Activated CD4-positive, alpha-beta memory T cell treated with anti-CD3 and anti-CD28 coated beads for 36 hours (primary cell): ENCODE measurements at places on chromosomes 7 and 10. TPM values are rescaled to one million over a fixed set of nuclear protein-coding genes. Genes with fewer than 3 reads are reported as not detected.

GRCh38 chr7:50631100-50631499 lies 65.9 kb upstream of the DDC start:
- peaks cover 2% of the 10 kb centered on the region for H3K27me3 ChIP-seq
- DNase-seq = no peak
- no peak overlapping the region for H3K4me3 ChIP-seq

ZNF804B gene
- not detected for total RNA-seq

DNA sequence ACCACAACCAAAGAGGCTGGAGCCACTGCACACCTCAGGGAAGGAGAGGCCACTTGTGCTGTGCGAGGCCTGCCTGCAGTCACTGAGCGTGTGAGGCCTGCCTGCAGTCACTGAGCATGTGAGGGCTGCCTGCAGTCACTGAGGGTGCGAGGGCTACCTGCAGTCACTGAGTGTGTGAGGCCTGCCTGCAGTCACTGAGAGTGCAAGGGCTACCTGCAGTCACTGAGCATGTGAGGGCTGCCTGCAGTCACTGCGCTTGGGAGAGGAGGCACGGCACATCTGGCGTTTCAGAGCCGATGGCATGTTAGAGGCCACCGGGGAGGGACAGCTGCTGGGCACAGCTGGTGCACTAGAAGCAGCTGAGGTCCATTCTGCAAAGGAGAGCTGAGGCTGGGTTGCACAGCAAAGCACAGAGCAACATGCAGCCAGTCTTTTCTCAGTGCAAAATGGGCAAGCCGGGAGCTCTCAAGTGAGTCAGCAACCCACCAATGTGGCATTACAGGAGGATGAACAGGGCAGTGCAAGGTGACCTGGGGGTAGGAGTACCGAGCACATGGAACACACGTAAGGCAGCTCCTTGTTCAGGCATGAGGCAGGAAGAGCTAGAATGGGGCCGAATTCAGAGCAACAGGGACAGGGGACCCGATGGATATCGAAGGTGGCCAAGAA lies 540.1 kb downstream of the PTPRN2 start:
- H3K27ac ChIP-seq = no peak overlapping the region
- no peaks in the 10 kb centered on the region for H3K36me3 ChIP-seq
- no peaks in the 10 kb centered on the region for H3K4me1 ChIP-seq
- no peaks in the 10 kb centered on the region for H3K27me3 ChIP-seq
- DNase-seq = no peak

- no peak overlapping the region for H3K4me3 ChIP-seq
- no peaks in the 10 kb centered on the region for H3K4me1 ChIP-seq
- no peaks in the 10 kb centered on the region for H3K27me3 ChIP-seq
- H3K27ac ChIP-seq = no peak overlapping the region
- DNase-seq = no peak
Observed at GRCh38 chr7:997404-998395, 14.7 kb downstream of the CYP2W1 start.

ELN gene
- not detected for total RNA-seq

DNA sequence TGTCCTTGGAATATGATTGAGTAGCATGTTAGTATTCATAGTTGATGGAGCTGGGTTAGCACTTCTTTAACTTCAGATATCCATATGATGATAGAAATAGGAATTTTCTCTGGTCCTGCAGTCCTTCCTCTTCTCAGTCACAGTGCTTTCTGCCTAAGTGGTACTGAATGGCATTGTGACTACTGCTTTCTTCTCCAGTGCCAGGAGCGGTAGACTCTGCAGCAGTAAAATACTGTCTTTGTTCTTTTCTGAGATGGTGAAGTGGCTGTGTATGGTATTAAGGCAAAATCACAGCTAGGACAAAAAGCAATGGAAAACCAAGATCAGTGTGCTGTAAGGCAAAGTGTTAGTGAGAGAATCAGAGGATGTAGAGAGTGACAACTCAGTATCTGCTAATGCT lies 46.6 kb downstream of the C1GALT1 start:
- no peak overlapping the region for H3K4me3 ChIP-seq
- no peak for DNase-seq
- peaks cover 24% of the 10 kb centered on the region for H3K36me3 ChIP-seq
- no peak overlapping the region for H3K27ac ChIP-seq

GRCh38 chr7:31457551-31457950 lies 56.3 kb upstream of the ITPRID1 start:
- DNase-seq = no peak
- no peak overlapping the region for H3K27ac ChIP-seq
- H3K36me3 ChIP-seq = no peaks in the 10 kb centered on the region
- no peak overlapping the region for H3K4me3 ChIP-seq

CPA5 gene
- total RNA-seq = not detected

ZNF425 gene
- total RNA-seq = 0.75 TPM

DNA sequence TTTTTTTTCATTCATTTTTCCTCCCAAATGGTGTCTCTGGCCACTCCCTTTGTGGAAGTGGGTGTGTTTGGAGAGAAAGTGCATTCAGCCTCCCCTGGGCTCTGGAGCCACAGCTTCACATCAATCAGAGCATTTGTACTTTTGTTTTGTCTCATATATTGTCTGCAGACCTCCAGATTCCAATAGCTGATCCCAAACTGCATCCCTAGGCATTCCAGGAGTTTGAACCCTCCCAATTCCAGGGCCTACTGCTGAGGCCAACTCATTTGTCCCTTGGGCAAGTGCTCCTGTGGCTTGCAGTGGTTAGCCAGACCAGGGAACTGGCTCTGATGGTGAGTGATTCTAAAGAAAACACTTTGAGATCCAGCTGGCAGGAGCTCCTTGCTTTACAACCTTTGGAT lies 163.3 kb downstream of the IPMK start:
- no peaks in the 10 kb centered on the region for H3K36me3 ChIP-seq
- DNase-seq = no peak
- H3K27me3 ChIP-seq = peaks cover 1% of the 10 kb centered on the region
- H3K27ac ChIP-seq = no peak overlapping the region

DEPP1 gene
- total RNA-seq = 0.40 TPM

DNA sequence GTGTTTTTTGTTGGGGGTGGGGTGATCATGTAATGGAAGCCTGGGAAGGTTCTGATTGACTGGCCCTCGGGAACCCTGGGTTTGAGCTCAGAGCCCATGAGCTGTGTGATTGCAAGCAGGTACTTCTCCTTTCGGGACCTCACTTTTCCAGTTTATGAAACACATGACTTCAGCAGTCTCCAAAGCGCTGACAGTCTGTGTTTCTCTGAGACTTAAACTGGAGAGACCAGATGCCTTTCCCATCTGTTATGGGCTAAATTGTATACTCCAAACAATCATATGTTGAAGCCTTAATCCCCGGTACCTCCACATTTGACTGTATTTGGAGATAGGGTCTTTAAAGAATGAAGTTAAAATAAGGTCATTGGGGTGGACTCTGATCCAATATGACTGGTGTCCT lies 493.6 kb downstream of the GALNT17 start:
- no peaks in the 10 kb centered on the region for H3K36me3 ChIP-seq
- H3K4me1 ChIP-seq = no peaks in the 10 kb centered on the region
- no peak overlapping the region for H3K27ac ChIP-seq
- no peak overlapping the region for H3K4me3 ChIP-seq
- no peak for DNase-seq

IKZF1 gene
- total RNA-seq = 216 TPM

WDR91 gene
- total RNA-seq = 10.3 TPM

DNA sequence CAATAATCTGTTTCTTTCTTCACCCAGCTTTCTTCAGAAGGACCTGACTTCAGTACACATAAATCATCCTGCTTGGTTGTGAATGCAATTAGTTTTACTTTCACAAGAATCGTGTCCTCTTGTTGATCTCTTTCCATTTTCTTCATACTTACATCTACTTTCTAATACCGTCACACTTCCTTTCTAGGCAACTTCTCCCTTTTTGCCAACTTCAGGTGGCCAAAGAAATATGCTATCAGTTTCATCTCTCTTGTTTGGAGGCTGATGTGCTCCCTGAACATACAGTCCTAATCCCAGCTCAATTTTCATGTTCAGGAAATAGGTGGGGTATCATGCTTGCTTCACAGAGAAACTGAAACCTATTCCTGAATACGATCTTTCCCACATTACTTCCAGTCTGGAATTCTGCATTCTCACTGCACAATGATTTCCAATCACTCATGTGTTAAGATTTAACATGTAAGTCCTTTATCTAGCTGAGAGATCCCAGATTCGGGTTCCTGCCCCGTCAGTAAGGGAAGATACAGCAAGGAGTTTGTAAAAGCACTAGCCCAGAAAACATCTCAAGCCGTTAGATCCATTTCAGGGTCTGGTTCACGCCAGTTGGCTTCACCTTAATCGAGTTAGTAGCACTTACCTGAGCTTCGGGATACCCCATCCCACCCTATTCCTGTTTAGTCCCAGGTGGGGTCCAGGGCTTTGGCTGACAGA lies 994 bp downstream of the SLC25A28 start:
- no peak for DNase-seq
- H3K27me3 ChIP-seq = no peaks in the 10 kb centered on the region
- peak overlapping the region; percentile 85 for H3K4me3 ChIP-seq
- peaks cover 49% of the 10 kb centered on the region for H3K4me1 ChIP-seq
- H3K27ac ChIP-seq = peak overlapping the region; percentile 91

- H3K27me3 ChIP-seq = peaks cover 37% of the 10 kb centered on the region
- DNase-seq = no peak
- no peaks in the 10 kb centered on the region for H3K36me3 ChIP-seq
- H3K4me1 ChIP-seq = peaks cover 11% of the 10 kb centered on the region
Observed at GRCh38 chr7:128172151-128172550, 68.9 kb upstream of the LEP start.

SPACDR gene
- 3.5 TPM for total RNA-seq

ADRB1 gene
- total RNA-seq = not detected

DNA sequence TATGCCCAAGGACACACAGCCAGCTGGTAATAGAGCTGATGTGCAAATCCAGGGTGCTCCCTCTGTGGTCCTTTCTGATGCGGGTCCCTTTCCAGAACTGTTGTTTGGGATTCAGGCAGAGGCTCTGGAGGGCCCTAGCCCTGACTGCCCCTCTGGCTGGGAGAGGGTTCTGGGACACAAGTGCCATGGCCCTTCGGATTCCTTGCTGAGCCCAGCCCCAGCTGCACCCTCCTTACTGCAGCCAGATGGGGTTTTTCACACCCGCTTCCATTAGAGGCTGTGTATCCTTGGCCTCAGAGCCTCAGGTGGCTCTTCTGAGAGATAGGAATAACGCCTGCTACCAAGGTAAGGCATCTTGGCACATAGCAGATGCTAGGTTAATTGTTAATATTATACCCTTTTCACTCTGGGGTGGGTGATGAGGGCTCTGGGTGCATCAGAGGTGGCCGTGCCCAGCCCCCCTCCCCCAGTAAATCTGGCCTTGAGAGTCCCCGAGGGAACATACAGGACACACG lies 89.8 kb upstream of the LRRC4 start:
- no peak overlapping the region for H3K27ac ChIP-seq
- no peaks in the 10 kb centered on the region for H3K36me3 ChIP-seq
- no peak for DNase-seq
- H3K4me1 ChIP-seq = peaks cover 6% of the 10 kb centered on the region
- no peaks in the 10 kb centered on the region for H3K27me3 ChIP-seq

GLCCI1 gene
- 11.5 TPM for total RNA-seq

SPDYE2B gene
- total RNA-seq = not detected

- H3K4me3 ChIP-seq = no peak overlapping the region
- no peaks in the 10 kb centered on the region for H3K27me3 ChIP-seq
- no peaks in the 10 kb centered on the region for H3K36me3 ChIP-seq
- no peak for DNase-seq
- H3K27ac ChIP-seq = no peak overlapping the region
Observed at GRCh38 chr10:131419797-131420196, 108.3 kb upstream of the TCERG1L start.

- peaks cover 74% of the 10 kb centered on the region for H3K27me3 ChIP-seq
- no peak overlapping the region for H3K27ac ChIP-seq
- H3K4me1 ChIP-seq = peaks cover 21% of the 10 kb centered on the region
- no peak overlapping the region for H3K4me3 ChIP-seq
Observed at GRCh38 chr10:69574571-69574978, 1.4 kb upstream of the NEUROG3 start.

DNA sequence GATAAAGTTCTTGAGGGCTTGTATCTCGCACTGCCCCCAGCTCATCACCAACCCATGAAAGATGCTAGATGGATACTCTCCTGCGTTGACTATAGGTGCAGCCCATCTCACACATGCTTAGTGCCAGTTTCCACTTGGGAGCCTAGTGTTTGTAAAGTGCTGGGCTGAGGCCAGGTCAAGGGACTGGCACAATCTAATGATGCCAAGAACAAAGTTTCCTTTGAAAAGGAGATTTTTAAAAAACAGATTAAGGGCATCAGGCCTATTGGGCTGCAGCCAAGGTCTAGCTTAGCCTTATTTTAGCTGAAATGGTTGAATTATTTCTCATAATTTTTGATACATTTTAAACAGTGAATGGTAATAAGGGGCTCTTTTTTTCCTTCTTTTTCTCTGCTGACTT lies 259.0 kb downstream of the ADRA2A start:
- H3K36me3 ChIP-seq = peaks cover 2% of the 10 kb centered on the region
- DNase-seq = no peak
- peaks cover 5% of the 10 kb centered on the region for H3K27me3 ChIP-seq
- H3K4me1 ChIP-seq = no peaks in the 10 kb centered on the region
- no peak overlapping the region for H3K4me3 ChIP-seq

WEE2 gene
- not detected for total RNA-seq

DNA sequence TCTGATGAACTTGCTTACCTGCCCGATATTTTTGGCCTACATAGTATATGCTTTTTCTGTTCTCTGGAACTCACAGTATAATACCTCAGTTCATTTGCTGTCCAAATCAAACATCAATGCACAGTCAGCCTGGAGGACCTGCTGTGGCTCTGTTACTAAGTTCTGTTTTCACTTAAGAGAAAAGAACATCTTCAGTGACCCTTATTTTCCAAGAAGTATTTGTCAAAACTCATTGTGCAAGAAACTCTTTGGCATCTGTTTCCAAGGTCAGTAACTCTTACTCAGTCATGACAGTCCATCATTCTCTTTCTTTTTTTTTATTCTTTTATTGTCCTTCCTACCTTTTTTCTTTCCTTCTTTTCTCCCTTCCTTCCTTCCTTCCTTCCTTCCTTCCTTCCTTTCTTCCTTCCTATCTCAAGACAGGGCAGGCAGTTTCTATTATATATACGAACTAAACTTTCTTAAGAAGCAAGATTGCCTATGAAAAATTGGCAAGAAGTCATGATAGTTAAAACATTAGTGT lies 37.8 kb upstream of the SEM1 start:
- DNase-seq = no peak
- H3K4me3 ChIP-seq = no peak overlapping the region
- no peaks in the 10 kb centered on the region for H3K4me1 ChIP-seq

- H3K4me1 ChIP-seq = no peaks in the 10 kb centered on the region
- H3K27me3 ChIP-seq = no peaks in the 10 kb centered on the region
- H3K27ac ChIP-seq = no peak overlapping the region
- H3K36me3 ChIP-seq = no peaks in the 10 kb centered on the region
- DNase-seq = no peak
- H3K4me3 ChIP-seq = no peak overlapping the region
Observed at GRCh38 chr7:18835001-18835690, 282.3 kb downstream of the TWIST1 start.
